ENCODE measurements at places on chromosomes 16 and 17. TPM values are rescaled to one million over a fixed set of nuclear protein-coding genes. Genes with fewer than 3 reads are reported as not detected.

IGSF6 gene
- total RNA-seq, result not detected

CFAP97D1 gene
- total RNA-seq, result not detected

CCL23 gene
- not detected for total RNA-seq

CES4A gene
- total RNA-seq, result 2.3 TPM

ABCA10 gene
- total RNA-seq, result 0.14 TPM

DNA sequence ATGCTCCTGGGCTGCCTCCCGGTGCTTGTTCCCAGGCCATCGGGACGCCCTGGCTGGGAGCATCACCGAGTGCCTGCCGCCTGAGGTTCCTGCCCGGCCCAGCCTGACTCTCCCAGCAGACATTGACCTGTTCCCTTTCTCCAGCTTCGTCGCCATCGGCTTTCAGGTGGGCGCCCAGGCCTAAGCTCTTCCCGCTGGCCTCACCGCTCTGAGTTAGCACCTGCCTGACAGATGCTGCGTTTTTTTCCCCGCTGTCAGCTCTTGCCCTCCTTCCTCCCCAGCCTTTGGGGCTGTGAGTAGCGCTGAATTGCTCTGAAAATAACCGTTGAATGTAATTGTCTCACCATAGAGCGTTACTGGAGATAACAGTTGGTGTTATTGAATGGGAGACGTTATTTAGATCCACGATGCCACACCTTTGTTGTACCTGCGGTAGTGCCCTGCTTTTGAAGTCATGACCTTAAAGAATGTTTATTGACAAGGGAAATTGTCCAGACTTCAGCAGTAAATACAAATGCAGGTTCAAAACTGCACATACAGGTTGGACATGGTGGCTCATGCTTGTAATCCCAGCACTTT lies 21.3 kb upstream of the SMIM5 start:
- DNase-seq, result no peak

DNA sequence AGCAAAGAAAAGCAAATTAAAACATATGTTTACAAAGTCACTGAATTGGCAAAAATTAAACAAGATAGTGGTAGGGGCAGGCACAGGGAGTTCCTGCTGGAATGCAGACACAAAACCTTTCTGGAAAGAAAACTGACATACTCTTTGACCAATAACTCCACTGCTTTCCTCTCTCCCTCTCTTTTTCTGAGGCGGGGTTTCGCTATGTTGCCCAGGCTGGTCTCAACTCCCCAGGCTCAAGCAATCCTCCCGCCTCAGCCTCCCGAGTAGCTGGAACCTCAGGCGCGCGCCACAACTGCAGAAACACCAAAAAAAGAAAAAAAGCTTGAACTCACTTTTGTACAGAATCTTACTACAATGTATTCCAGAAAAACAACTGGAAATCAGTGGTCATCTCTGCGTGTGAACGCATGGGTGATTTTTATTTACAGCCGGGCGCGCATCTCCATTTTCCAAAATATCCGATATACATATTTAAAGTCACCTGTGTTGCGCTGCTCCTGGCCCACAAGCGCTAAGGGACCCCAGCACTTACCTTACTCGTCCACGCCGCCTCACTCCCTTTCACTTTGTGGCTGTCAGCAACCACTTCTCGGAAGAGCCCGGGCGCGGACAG lies 480 bp downstream of the TXNL4B start:
- no peak for DNase-seq

GRCh38 chr17:39643271-39643670 lies 6.3 kb downstream of the STARD3 start:
- no peak for DNase-seq

DNA sequence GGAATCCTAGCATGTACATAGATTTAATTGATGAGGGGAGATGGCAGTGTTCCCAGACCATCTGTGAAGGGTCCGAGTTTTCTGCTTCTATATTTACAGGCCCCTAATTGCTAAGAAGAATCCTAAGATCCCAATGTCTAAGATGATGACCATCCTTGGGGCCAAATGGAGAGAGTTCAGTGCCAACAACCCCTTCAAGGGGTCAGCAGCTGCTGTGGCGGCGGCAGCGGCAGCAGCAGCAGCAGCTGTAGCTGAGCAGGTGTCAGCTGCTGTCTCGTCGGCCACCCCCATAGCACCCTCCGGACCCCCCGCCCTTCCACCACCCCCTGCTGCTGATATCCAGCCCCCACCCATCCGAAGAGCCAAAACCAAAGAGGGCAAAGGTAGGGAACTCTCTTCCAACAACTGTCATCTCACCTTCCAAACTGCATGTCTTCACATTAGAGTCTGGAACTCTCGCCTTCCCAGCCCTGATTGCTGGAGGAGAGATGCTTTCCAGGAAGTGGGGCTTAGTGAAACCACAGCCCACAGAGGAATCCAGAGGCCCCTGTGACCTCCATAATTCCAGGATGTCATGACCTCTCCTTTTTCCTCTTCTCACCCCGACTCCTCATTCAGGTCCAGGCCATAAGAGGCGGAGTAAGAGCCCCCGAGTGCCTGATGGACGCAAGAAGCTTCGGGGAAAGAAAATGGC lies 4.7 kb downstream of the CHD3 start:
- DNase-seq, result no peak

DNA sequence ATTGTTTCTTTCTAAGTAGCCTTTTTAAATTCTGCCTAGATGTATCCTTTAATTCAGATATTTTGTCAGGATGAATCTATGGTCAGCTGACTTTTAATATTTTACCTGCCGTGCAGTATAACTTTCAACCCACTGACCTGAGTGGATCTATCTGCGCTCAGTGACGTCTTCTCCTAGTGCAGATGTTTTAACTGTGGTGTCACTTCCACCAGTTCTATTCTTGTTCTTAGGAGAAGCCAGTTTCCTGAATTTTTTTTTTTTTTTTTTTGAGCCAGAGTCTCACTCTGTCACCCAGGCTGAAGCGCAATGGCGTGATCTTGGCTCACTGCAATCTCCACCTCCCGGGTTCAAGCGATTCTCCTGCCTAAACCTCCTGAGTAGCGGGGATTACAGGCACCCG lies 5.0 kb upstream of the TM4SF5 start:
- no peak for DNase-seq

Measured in kidney epithelial cell (primary cell).